ENCODE measurements at places on chromosomes 1 and 21.

DNA sequence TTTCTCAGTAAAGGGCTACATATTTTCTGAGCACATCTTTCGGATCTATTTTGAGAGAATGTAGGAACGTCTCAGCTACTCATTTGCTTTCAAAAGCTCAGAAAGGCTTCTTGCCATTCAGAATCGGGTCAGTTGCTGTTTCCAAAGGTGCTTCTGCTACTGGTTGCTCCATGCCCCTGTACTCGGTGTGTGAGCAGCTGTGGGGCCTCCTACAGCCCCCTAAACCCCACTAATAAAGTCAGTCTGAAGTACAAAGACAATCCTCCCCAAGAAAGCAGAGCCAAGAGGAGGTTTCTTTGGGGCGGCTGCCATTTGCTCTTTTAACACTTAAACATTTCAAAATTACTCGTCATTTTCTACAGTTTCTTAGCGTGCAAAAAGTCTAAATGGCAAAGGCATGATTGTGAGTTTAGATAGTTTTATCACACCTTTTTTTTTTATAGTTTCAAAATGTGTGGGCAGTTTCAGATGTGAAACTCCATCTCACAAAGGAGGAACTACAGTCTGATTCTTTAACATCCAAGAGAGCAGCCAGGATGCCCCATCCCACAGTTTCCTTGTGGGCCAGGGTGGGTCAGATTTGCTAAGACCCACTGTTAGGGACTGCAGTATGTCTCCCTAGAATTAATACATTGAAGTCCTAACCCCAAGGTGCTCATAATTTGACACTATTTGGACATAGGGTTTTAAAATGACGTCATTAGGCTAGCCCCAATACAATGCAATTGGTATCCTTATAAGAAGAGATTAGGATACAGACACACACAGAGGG, 4.1 kb downstream of the RUNX1 start:
- no peak for DNase-seq

GRCh38 chr1:225626698-225627097, 26.2 kb downstream of the ENAH start:
- no peak for DNase-seq

DNA sequence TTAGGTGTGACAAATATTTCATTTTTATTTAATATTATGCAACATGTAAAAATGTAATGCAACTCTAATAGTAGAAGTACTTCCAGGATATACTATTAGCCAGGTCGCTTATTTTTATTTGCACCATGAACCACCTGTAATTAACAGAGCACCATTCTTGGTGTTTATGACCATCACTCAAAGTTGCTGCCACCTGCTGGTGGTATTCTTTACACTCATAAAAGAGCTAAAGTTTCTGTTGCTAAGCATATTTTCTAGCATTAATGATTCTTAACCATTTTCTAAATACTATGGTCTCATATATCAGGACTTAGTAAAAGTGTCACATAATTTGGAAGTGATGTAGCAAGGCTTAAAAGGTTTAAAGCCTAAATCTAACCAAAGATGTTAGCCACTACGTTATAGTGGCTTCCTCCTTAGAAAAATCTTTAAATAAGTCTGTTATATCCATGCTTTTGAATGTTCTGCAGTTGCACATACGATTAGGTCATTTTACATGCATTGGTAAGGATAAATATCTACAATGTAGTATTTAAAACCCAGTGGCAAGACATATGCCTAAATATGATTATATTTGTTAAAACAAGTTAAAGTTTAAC, 244.5 kb downstream of the NEGR1 start:
- no peak for DNase-seq

- DNase-seq: no peak
These were observed 426.1 kb downstream of the PTPRC start for GRCh38 chr1:199064971-199065370.

DNA sequence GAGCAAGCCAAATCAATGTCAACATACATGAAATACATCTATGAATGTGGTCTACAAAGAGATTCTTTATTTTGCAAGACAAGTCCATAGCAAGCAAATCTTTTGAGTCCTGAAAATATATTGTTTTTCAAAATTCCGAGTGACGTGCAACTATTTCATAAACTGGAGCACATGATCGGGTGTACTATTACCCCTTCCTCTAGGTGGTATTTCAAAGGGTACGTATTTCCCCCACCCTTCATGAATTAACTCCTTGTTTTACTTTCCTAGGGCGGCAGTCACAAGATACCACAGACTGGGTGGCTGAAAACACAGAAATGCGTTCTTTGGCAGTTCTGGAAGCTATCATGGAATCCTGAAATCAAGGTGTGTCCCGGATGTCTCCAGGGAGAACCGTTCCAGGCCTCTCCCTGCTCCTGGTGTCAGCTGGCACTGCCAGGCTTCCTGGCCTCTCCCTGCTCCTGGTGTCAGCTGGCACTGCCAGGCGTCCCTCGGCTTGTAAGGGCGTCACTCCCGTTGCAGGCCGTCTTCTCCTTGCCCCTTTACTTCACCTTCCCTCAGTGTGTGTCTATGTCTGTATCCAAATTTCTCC, 55.3 kb downstream of the RIPK4 start:
- no peak for DNase-seq

DNA sequence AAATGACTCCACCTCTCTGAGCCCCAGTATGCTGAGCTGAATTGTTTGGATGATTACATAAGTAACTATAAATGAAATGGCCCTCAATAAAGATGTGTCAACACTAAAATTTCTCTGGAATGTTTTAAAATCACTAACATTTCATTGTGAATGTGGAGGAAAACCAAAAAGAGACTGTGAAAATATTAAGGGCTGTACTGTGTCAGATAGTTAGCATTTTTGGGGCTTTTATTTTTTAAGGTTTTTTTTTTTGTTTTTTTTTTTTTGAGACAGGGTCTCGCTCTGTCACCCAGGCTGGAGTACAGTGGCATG, 6.3 kb downstream of the MYOC start:
- no peak for DNase-seq

DNA sequence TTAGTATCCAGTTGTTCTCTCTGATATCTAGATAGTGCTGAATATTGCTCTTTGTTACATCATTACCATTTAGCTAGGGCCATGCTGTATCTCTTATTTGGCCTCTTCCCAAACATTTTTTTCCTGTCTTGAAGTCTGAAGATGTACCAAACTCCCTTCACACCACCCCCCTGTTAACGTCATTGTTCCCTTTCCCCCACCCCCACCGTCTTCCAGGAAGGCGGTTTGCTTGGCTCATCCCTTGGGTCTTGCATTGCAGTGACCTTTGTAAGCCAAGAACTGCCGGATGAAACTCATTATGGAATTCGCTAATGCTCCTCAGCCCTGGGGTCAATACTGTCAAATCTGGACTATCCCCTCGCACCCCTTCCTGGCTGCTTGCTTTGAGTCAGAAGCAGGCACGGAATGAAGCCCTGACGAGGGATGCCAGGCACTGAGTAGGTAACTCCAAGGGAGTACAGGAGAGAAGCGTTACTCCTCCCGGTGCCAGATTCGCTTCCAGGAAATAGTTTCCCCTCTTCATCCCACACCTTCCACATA, 283.1 kb downstream of the TM2D1 start:
- no peak for DNase-seq

GRCh38 chr1:39859859-39860812, 23.2 kb downstream of the TRIT1 start:
- DNase-seq: no peak

DNA sequence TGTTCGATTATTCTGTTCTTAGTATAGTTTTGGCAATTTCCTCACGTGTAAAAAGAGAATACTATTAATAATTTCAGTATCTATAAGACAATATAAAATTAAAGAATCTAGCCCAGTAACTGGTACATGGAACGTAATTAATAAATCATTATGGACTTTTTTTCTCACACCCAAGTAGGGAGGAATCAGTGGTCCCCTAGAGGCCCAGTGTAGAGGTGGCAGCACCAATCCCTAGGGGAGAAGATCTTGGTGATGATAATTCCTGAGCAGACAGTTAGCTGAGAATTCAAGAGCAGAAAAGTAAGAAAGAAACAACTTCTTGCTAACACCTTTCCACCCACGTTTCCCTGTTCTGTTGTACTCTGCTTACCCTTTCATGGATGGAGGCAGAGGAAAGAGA, 19.7 kb upstream of the SELE start:
- no peak for DNase-seq

DNA sequence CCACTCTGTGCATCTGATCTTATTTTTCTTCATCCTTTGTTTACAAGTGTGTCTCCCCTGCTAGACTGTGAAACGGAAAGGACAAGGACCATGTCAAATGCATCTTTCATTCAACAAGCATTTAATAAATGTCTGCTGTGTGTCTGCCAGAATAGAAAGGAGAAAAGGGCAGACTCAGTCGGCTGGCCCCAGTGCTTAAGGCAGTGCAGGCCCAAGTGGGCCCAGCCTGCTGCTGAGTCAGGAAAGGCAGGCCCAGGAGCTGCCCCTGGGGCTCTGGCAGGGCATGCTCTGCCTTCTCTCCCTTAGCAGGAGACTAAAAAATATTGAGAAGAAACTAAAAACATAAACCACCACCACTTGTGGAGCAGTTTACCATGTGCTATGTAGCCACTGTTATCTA, 38.1 kb downstream of the PLEKHA6 start:
- DNase-seq: no peak

DNA sequence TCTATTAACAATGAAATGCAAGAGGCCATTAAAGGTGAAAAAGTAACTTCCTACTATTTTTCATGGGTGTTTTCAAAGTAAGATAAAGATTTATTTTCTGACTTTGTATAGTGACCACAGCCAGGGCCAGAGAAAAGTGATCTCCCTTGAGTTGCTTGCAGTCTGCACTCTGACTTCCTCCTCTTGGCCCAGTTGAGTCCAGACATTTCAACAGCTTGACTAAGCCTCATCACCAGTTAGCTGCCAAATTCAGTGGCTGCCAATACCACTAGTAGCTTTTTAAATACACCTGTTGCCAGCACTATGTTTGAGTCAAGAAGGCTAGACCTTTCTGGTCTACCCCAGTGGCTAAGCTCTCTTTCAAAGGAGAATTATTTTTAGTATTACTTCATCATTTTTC, 3.7 kb upstream of the NEK7 start:
- no peak for DNase-seq

- no peak for DNase-seq
These were observed 36.8 kb downstream of the OR13G1 start for GRCh38 chr1:247642742-247643141.

DNA sequence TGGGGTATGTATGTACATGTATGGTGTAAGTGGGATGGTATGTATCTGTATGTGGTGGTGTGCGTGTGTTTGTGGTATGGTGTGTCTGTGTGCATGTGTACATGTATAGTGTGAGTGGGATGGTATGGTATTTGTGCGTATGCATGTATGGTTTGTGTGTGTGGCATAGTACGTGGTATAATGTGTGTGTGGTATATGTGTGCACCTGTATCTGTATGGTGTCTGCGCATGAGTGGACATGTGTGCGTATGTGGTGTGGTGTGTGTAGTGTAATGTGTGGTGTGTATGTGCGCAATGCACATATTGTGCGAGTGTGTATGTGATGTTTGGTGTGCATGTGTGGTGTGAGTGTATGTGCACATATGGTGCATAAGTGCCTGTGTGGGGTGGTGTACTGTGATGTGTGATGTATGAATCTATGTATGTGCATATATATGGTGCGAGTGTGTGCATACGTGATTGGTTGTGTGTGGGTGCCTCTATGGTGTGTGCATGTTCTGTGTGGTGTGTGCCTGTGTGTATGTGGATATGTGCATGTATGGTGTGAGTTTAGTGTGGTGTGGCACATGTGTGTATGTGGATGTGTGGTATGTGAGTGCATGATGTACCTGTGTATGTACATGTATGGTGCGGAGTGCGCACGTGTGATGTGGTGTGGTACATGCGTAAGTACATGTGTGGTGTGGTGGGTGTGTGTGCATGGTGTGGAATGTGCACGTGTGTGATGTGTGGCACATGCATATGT, 38.8 kb downstream of the WDR4 start:
- no peak for DNase-seq

DNA sequence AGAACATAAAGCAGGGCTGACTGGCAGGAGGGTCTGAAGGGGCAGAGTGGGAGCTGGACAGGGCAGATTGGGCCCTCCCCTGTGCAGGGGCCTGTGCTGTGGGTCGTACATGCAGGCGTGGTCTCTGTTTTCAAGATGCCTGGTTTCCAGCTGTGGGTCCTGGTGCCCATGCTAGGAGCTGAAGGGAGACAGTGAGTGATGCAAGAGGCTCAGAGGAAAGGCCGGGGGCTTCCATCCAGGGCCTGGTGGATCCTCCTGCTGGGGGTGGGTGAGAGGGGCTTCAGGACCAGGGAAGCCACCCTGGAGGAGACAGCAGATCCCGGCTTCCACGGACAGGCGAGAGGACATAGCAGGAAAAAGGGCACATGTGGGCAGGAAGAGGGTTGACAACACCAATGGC, 349.0 kb upstream of the VAMP3 start:
- DNase-seq: no peak

- no peak for DNase-seq
These were observed 1.3 kb upstream of the KRTAP10-12 start for GRCh38 chr21:44695641-44696040.

GRCh38 chr21:33640697-33641351, 717 bp downstream of the CRYZL1 start:
- no peak for DNase-seq

GRCh38 chr1:166858726-166859419, 17.2 kb downstream of the TADA1 start:
- DNase-seq: no peak

DNA sequence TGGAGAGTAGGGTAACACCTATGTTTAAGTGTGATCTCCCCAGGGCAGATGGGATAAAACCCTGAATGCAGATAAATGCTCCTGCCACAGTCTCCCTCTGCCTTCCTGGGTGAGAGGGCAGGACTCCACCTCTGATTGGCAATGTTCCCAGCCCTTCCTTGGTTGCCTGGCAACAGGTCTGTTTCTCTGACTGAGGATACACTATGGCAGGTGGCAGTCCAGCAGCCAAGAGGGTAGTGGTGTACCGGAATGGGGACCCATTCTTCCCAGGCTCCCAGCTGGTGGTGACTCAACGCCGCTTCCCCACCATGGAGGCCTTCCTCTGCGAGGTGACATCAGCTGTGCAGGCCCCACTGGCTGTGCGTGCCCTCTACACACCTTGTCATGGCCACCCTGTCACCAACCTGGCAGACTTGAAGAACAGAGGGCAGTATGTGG, at the start of gene DCDC2B:
TSS of gene DCDC2B (plus strand) at position 199 of the 438 bp plus-strand sequence. CDS start at position 204, 5 bp downstream.
- no peak for DNase-seq

- DNase-seq: no peak
These were observed 139.3 kb upstream of the HMCN1 start for GRCh38 chr1:185594786-185595410.
